Renal cortical epithelial cell (primary cell): ENCODE measurements at places on chromosomes 7 and 10.

GRCh38 chr7:78742694-78743093, 710.8 kb downstream of the MAGI2 start:
- DNase-seq = no peak

- DNase-seq = no peak
Observed at GRCh38 chr10:42850931-42851330, 68.3 kb downstream of the BMS1 start.

- no peak for DNase-seq
Observed at GRCh38 chr7:28222636-28223035, 42.0 kb upstream of the JAZF1 start.

DNA sequence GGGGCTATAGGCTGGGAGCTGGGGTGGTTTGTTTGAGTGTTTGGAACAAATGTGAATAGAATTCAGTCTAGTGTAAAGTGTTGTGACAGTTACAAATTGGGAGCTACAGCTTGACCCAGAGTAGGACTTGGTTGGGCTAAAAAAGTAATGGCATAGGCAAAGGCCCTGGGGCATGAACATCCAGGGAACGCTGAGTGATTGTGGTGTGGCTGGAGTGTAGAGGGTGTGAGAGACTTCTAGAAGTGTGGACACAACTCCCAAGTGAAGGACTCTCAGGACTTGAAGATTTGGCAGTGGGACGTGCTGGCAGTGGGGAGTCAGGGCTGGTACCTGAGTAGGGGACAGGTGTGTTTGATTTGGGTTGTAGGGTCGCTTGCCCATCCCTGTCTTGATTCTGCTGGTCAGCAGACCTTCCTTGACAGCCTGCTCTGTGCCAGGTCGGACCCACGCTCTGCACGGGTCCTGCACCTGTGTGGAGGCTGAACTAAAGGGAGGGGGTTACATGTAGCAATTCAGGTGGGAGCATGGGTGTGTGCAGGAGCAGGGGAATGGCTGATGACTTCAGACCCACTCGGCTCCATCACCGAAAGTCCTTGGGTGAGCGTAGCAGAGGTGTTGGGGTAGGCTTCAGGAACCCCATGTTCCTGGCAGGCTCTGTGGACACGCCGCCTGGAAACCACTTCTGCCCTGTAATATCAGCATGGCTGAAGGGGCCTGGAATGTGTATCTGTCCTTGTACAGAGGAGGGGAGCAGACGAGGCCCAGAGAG, 43.3 kb downstream of the ZMIZ1 start:
- DNase-seq = no peak

DNA sequence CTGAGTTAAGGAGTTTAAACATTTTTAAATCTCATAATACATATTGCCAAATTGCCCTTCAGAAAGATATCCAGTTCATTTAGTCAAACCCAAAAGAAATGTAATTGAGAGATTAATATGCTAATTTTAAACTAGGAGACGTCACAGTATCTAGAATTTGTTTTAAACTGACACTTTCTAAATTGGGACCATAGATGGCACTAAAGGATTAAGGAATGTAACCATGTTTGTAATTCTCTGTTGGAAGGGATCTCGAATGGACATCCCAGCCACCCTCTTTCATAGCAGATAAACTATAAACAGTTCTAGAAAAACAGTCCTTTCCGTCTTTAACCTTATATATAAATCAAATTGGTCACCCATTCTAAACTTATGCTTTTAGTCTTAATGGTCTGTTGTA, 30.0 kb upstream of the SAMD9L start:
- peak; percentile 26 for DNase-seq

DNA sequence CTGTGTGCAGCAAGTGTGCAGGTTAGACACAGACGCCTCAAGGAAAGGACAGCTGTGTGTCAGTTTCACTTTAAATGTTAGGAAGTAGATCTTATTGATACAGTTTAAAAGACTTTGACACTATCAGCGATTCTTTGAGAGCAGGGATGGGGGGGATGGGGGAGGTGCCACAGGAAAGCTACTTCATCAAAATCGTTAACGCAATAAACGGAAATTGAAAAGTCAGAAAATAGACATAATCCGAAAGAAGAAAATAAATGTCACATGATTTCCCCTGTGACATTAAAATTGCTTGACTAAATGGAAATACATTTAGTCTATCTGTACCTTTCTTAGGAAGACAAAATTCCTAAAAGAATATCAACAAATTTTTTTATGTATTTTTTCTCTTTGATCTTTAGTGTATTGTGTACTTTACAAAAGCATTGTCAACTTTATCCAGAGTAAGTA, 476 bp upstream of the ZNF33B start:
- no peak for DNase-seq

- DNase-seq = peak; percentile 97
Observed at GRCh38 chr10:110336111-110336721, 31.5 kb upstream of the SMNDC1 start.

- no peak for DNase-seq
Observed at GRCh38 chr10:60732807-60733516, 45.3 kb upstream of the CDK1 start.

- DNase-seq = no peak
Observed at GRCh38 chr10:91887272-91888076, 21.8 kb downstream of the FGFBP3 start.

- DNase-seq = no peak
Observed at GRCh38 chr10:83685458-83685857, 453.9 kb upstream of the GHITM start.

DNA sequence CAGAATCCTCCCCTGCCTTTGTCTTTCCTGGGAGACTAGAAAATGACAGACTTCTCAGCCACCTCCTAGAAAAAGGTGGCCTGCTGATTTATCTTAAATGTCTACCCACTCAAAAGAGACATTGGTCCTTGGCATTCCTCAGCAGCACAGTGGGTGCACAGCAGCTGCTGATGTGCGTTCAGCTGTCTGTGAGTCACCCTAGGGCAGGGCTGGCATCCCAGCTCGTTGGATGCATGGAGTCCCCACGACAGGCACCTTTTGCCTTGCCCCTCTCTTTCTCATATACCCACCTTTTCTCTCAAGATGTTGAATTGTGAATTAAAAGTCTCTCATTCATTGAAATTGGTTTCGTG, 113.0 kb downstream of the DOCK1 start:
- no peak for DNase-seq

- DNase-seq = peak; percentile 0
Observed at GRCh38 chr7:142669074-142669654, 80.1 kb upstream of the PRSS1 start.
